T-helper 17 cell (primary cell): ENCODE measurements at places on chromosomes 6 and 20. TPM values are rescaled to one million over a fixed set of nuclear protein-coding genes. Genes with fewer than 3 reads are reported as not detected.

Gene MATN4
- total RNA-seq, result not detected

Gene GJA10
- total RNA-seq, result not detected

Gene ARFGEF2
- 24.1 TPM for total RNA-seq

Gene ACTL10
- total RNA-seq, result 1.2 TPM

- DNase-seq, result no peak
- peaks cover 6% of the 10 kb centered on the region for H3K4me1 ChIP-seq
- no peaks in the 10 kb centered on the region for H3K27me3 ChIP-seq
- peaks cover 13% of the 10 kb centered on the region for H3K36me3 ChIP-seq
- H3K27ac ChIP-seq, result peak overlapping the region; percentile 63
- H3K4me3 ChIP-seq, result no peak overlapping the region
Observed at GRCh38 chr6:105372849-105373182, 30.1 kb downstream of the PREP start.
